ENCODE measurements at places on chromosomes 5 and 9.

DNA sequence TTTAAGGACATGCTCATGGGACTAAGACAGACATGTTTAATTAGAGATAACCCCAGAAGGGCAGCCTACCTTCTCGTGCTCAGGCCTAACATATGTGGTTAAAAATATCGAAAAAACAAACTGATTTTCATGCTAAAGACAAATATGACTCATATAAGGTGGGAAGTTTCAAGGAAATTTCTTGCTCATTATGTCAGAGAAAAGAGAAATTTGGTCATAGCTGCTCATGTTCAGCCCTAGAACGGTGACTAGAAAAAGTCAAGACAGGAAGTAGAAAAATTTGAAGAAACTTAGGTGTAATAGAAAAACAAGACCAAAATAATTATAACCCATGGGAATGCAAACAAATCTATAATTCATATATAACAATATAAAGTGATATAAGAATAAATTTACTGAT is 120.6 kb downstream of the PRDM9 start:
- no peak for DNase-seq

- DNase-seq = no peak
Measured at GRCh38 chr9:35935755-35936509, 22.0 kb downstream of the OR2S2 start.

GRCh38 chr5:82164977-82165713 is 113.0 kb downstream of the RPS23 start:
- DNase-seq = no peak

DNA sequence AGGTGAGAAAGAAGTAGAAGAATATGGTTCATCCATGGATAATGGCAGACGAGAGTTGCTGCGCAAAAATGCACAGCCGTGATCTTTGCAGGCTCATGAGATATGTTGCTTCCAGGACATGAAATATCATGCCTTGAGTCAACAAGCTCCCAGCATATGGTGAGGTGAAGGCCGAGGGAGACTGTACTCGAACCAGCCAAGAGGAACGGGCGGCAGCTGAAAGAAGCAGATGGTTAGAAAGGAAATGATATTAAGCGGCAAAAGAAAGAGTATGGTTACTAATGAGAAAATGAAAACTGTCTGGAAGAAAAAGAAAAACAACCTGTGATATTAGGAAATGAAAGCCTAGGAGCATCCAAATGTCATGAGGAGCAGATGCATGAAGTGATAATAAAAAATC is 344.7 kb upstream of the DAP start:
- DNase-seq = no peak

GRCh38 chr5:9852671-9853070 is 222.5 kb upstream of the TAS2R1 start:
- DNase-seq = no peak

- DNase-seq = no peak
Measured at GRCh38 chr9:105044518-105044917, 116.6 kb upstream of the ABCA1 start.

- DNase-seq = no peak
Measured at GRCh38 chr9:21830589-21830988, 28.2 kb downstream of the MTAP start.

DNA sequence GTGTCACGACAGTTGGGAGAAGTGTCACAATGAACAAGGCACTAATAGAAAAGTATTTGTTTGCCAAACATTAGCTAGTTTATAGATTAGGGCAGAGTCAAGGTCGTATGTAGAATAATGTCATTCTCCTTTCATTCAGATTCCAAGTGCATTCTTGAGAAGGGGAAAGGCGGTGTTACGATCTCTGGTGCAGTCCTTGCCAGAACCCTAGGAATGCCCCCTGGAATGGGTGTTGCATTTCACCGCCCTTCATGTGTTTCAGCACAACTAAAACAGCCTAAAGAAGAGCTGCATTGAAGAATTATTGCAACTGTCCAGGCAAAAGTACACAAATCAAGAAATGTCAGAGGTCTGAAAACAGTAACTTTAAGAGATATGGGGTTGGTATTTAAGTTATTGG is 721.0 kb upstream of the WWC1 start:
- DNase-seq = no peak

- no peak for DNase-seq
Measured at GRCh38 chr9:708551-709432, 132.7 kb upstream of the DMRT1 start.

- DNase-seq = no peak
Measured at GRCh38 chr5:31832966-31833365, 194.0 kb downstream of the PDZD2 start.

DNA sequence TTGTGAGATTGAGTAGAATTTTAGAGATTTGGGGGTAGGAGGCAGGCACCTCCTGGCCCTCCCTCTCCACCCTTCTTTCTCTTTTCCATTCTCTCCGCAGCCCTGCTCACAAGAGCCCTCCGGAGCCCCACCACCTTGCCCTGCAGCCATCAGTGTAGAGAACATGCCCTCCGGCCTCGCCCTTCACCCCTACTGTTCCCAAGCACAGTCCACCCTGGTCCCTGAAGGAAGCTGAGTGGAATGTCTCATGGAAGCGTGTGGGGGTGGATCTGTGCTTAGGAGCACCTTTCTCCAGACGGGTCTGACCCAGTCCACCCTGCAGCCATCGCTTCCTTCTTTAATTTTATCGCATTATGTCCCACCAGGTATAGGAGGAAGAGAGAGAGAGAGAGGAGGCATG is 267.1 kb downstream of the NSG2 start:
- no peak for DNase-seq

DNA sequence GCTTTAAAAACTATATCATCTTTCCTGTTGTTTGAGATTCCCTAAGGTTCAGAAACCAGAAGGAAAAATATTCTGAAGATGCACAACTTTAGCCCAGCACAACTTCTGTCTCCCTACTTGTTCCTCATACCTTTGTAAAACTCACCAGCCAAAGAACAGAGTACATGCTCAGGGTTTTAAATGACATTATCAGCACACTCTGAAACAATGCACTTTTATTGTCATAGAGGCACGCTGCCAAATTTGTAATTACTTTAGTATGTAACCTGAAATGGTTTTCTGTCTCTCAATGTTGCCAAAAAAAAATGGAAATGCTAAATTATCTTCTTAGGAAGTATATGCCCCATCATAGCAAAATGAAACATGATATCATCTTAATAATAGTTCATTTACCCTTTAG is 383.6 kb upstream of the CDH6 start:
- no peak for DNase-seq

DNA sequence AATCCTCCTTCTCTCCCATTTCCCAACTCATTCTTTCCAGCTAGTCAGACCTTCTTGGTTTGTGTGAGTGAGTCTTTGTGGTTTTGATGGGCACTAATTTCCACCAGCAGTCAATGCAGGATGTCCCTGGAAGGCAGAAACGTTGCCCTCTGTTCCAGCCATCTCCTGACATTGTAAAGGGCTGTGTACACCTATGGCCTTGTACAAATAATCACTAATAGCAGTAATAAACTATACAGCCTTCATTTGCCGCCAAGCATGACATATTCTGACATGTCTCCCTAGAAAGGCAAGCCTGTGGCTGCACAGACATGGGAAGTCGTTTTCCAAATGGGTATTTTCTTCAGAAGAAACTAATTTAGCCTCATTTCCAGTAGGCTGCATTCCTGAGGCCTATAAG is 18.4 kb upstream of the DENND1A start:
- no peak for DNase-seq

DNA sequence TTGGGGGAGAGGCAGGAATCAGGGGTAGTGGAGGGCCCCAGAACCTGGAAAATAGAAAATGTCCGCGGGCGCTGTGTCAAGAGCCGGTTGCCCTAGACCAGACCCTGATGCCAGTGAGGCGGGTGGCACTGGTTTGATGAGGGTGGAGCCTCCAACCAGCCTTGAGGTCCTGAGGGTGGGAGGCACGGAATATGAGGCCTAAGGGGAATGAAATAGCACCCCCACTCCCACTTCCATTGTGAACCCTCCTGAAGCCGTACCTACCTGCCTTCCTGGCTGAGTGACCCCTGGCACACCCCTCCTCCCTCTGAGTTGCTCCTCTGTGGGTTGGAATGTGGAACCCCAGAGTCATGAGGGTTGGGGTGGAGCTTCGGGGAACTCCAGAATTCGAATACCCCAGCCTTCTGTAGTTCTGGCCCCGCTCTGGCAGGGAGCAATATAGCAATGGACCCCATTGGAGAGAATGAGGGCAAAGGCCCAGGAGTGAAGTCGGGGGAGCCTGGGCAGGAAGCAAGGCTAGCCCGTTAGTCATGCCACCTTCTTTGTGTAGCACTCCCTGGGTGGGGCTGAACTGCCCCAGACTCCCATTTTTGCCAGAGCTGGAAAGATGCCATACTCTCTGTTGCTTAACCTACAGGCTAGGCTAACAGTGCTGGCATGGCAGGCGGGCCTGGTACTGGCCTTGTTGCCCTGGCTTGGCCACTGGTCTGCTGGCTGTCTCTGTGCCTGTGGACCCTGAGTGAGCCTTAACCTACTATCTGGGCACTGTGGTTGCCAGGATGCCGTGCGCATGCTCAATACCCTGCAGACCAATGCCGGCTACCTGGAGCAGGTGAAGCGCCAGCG is 1.0 kb downstream of the FPGS start:
- DNase-seq = peak; percentile 26

DNA sequence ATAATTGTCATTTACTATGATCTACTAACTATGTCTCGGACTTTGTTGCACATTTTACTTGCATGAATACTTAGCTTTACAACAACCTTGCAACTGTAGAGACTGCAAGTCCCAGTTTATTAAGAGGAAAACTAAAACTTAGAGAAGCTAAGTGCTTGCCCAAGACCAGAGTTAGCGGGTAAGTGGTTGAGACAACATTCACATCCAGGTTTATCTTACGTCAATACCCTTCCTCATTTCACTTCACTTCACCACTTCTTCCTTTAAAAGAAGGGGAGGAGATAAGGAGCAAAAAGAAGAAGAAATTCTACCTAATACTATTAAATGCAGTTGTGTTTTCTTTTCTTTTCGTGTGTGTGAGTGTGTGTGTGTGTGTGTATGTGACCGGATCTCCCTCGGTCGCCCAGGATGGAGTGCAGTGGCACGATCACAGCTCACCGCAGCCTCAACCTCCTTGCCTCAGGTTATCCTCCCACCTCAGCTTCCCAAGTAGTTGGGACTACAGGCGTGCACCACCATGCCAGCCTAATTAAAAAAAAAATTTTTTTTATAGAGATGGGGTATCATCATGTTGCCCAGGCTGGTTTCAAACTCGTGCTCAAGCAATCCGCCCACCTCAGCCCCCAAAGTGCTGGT is 37.4 kb downstream of the MEGF9 start:
- DNase-seq = no peak

DNA sequence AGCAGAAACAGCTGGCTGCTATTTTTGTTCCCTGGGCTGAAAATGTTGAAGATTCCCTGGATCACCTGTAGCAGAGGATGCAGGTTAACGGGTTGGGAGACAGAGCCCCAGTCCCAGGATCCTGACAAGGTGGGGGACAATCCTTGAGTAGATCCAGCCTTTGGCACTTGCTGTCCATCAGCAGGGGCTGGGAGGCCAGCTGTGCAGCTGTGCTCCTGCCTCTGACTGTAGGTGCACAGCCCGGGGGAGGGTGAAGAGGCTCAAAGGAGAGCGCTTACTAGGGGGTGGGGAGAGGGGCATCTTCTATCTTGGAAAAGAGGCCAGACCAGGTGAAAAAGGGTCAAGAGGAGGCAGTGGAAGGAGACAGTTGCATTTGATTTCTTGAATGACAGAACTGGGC is 3.5 kb upstream of the DDX41 start:
- DNase-seq = no peak

DNA sequence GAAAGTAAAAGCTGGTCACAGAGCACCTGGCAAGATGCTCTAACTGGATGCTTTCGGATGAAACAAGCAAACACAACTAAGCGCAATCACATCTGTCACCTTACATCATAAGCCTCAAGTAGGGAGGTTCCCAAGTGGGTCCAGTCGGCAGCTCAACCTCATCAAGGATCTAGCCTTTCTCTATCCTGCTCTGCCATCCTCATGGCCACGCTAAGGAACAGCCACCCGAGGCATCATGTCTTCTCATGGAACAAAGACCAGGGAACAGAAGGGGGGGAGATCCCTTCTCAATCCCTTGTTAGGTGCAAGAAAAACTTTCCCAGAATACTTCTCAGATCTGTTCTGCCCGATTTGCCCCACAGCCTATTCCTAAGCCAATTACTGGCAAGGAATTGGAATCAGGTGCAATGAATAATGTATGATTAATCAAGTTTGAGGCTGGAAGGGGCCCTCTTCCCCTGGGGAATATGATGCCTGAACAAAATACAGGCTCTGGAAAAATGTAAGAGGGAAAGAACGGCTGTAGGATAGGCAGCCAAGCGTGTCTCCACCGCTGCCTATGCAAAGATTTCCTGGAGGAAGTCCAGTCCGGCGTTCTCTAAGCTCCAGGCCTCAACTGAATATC is 1.3 kb upstream of the HABP4 start:
- DNase-seq = no peak

- DNase-seq = no peak
Measured at GRCh38 chr5:77337246-77337645, 126.8 kb downstream of the PDE8B start.

GRCh38 chr9:7223981-7224380 is 466.2 kb downstream of the KDM4C start:
- DNase-seq = no peak

- no peak for DNase-seq
Measured at GRCh38 chr5:54438620-54439389, 16.7 kb upstream of the HSPB3 start.

GRCh38 chr5:82259172-82259800 is 18.9 kb downstream of the RPS23 start:
- DNase-seq = no peak

DNA sequence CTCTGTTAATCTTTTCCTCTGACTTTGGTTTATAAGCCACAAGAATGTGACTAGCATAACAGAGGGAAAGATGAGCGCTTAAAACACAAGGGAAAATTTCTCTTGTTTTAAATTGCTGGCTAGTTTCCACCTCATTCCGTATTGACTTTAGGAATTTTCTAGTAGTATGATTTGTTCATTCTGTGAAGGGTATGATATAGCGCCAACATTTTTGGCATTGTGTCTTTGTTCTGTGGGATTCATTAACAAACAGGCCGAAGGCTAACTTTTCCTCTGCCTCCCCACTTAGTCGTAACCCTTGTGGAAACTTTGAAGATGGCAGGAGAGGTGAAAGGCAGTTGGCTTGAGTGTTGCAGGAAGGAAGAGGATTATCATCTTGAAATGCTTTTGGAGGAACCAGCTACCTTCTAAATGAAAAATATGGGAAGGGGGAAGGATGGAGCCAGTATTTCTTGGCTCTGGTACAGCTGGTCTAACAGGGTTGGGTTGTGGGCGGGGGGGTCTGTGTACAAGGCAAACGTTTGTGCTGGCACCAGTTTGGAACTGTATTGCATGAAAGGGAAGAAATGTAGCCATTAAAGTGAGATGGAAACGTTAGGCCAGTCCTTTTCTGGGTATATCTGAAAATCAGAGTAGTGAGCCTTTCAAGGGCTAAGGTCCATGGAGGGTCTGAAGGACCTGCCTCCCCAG is 21.5 kb upstream of the DMRT2 start:
- DNase-seq = no peak

All from stimulated activated CD4-positive, alpha-beta T cell treated with anti-CD3 and anti-CD28 coated beads, TNF-alpha, amount 100 ng/mL, for 48 hours (primary cell).